ENCODE measurements at places on chromosomes 5 and 9.

GRCh38 chr5:64838376-64838775 lies 69.6 kb downstream of the CWC27 start:
- DNase-seq, result no peak

GRCh38 chr5:73952872-73953271 lies 326.9 kb downstream of the ARHGEF28 start:
- DNase-seq, result no peak

DNA sequence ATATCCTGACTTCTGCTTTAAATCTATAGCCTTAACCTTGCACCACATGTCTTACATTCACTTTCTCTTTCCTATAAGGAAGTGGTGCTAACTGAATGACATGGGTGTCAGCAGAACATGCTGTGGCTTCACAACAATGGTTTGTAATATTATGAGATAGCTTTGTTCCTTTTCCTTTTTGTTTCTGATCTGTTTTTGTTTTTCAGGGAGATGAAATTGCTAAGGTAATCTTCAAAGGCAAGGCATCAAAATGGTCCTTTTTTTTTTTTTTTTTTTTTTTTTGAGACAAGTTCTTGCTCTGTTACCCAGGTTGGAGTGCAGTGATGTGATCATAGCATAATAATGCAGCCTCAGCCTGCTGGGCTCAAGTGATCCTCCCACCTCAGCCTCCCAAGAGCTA lies 53.6 kb upstream of the RANBP6 start:
- DNase-seq, result no peak

DNA sequence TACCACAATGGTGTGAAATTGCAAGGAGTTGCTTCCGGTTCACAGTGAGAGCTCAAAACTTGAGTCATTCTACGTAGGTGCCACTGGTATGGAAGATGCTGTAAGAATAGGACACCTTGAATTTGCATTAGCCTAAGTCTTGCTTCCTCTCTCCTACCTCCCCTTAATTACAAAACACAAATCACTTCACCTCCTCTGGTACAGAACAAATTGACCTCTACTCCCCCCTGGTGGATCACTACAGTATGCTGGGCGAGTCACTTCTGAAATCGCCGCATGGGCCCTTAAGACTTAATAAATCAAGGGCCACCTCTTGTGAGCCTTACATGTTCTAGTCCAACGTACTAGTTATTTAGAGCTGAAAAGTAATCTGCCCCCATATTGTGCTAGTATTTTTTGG lies 145.3 kb upstream of the SMARCA2 start:
- DNase-seq, result no peak

- no peak for DNase-seq
Observed at GRCh38 chr5:43661102-43661501, 58.1 kb downstream of the NNT start.

DNA sequence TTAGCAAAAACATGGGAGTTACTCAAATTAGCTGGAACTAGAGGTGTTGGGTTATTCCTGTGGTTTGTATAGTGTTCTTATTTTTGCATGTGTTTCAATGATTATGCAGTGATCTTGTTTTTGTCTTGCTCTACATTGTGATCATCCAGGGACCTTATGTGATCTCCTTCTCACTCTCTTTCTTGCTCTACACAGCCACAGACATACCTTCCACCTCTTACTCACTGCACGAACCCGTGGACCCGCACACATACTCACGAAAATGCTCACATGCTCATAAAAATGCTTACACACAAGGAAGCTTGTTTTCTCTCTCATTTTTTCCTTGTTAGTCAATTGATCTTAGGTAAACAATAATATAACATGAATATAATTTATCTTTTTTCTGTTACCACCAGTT lies 187.1 kb downstream of the KDM4C start:
- DNase-seq, result no peak

- DNase-seq, result peak; percentile 19
Observed at GRCh38 chr9:111598733-111599091, 735 bp downstream of the PTGR1 start.

- DNase-seq, result peak; percentile 84
Observed at GRCh38 chr9:100411472-100412283, 15.3 kb upstream of the MSANTD3 start.
